ENCODE measurements at places on chromosomes 4 and X.

DNA sequence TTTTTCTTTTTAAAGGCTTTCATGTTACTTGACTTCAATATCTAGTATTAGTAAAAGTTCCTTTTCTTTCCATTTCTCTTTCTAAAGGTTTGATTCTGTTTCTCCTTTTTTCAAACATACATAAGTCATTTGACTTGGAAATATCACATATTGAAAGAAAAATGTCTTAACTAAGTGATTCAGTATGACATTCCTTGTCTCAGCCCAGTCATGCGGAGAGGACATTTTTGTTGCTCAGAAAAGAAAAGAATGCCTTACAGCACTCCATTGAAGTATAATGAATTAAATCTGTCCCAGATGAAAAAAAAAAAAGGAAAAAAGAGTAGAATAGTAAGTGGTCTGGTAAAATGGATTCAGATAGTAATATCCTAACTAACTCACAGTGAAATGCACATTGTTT lies 466.1 kb downstream of the ADGRL3 start:
- no peak for DNase-seq

- peak; percentile 48 for DNase-seq
Observed at GRCh38 chrX:38260231-38260630, 39.6 kb upstream of the SRPX start.

DNA sequence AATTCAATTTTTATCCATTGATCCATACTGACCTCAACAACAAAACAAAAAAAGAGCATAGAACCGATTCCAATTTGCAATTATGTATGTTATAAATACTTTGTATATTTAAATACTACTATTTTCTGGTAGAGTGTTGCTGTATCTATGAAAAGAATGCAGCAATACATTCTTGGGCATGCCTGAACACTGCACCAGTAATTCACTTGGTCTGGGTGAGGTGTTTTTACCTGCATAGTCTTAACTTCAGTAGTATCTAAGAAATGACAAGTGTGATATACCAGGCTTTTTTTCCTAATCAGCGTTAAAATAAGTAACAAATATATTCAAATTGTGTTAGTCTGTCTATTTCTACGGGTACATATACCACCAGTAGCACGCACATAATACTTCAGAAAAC lies 120.2 kb downstream of the KLHL13 start:
- DNase-seq: no peak

DNA sequence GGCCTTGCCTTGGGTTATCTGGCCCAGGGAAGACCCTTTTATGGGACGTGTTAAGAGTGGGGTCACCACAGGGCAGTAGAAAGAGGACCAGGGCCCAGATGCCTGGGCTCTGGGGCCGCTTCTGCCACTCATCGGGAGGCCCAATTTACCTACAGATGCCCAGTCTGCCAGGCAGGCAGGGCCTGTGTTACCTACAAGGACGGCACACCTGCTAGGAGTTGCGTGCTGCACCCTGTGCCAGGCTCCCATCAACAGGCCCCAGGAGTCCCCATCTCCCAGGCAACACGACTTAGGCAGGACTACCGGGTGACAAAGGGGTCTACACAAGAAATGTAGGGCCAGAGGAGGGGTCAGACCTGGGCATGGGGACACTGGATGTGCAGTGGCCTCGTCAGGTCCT lies 34.6 kb downstream of the WDR1 start:
- DNase-seq: no peak

GRCh38 chr4:169115897-169116254 lies 105.8 kb upstream of the CBR4 start:
- DNase-seq: peak; percentile 86

DNA sequence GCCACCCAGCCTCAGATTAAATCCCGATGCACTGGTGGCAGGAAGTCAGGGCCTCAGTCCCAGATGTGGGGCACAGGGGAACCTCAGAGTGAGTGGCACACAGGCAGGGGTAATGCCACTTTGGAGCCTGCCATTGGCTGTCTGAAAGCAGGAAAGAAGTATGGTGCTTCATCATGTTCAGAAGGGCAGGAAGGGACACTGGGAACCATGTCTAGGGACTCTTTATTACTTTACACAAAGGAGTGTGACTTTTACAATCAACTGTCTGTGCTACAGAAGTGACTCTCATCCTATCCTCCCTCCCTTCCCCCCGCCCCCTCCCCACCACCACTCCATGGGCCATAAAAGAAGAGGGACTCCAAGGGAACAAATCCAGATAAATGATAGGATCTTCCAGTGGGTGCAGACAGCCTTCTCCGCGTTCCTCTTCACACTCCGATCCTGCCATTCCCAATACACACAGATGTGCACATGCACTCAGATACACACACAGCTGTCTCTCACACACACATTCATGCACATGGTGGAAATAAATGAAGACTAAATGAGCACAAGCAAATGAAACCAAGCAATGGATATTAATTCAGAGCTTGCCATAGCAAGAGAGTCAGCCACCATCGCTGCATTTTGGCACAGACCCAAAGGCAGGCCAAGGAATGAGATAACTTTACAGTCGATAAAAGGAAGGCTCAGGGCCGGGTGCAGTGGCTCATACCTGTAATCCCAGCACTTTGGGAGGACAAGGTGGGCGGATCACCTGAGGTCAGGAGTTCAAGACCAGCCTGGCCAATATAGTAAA lies 2.5 kb upstream of the TMEM154 start:
- no peak for DNase-seq

DNA sequence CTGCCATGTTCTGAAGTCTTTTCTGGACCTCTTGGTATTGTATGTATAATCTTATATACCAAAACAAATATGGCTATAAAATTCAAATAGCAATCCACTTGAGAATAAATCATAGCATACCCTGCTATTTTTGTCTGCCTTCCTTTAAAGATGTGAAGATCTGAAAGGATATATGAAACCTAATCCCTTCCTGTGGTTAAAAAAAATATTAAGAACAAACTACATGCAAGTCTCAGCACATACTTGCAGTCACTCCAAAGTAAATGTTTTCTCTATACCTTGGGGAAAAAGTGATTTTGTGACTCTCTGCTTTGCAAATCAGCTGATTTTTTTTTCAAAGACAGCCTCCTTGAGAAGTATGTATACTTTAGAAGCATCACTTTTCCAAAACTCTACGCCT lies 322.9 kb downstream of the ANKRD50 start:
- no peak for DNase-seq

DNA sequence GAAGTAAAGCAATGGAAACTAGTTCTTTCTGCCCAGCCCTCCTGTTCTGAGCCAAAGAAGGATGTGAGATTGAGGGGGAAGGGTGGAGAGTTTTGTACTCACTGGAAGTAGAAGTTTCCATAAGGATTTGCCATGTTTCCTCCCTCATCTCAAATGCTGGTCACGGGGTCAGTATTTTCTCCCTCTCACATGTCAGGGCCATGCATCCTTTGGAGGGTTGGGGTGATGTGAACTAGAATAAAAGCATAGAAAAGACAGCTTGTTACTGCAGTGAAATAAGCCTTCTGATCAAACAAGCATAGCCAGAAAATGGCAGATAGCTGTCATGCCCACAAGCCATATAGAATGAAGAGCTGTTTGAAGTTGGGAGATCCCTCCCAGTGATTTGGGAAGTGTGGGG lies 79.7 kb downstream of the KIT start:
- no peak for DNase-seq

- peak; percentile 84 for DNase-seq
Observed at GRCh38 chr4:153594210-153594609, 89.9 kb upstream of the TLR2 start.

- DNase-seq: no peak
Observed at GRCh38 chr4:153468587-153468986, 2.4 kb downstream of the TMEM131L start.

GRCh38 chr4:17092736-17093437 lies 194.4 kb upstream of the LDB2 start:
- peak; percentile 47 for DNase-seq

DNA sequence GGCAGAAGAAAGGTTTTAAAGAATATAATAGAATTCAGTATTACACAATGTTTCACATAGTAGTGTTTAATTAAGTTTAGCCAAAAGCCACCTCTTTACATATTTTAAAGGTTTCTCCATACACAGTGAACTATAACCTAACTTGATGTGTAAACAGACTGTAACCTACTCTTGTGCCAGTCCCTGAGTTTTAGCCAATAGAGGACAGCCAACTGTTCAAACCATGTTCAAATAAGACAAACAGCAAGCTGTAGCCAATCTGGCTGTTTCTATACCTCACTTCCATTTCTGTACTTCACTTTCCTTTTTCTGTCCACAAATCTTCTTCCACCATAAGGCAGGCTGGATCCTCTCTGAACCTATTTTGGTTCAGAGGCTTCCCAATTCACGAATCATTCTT lies 65.2 kb downstream of the TEX13C start:
- no peak for DNase-seq

GRCh38 chrX:24148121-24148520 lies 1.4 kb upstream of the ZFX start:
- peak; percentile 47 for DNase-seq
